HCT116 (cell line): ENCODE measurements at places on chromosomes 5 and 9. TPM values are rescaled to one million over a fixed set of nuclear protein-coding genes. Genes with fewer than 3 reads are reported as not detected.

- H3K4me1 ChIP-seq = no peaks in the 10 kb centered on the region
- DNase-seq = no peak
- H3K27me3 ChIP-seq = no peaks in the 10 kb centered on the region
- no peak overlapping the region for H3K4me3 ChIP-seq
Observed at GRCh38 chr5:37807015-37807414, 32.8 kb downstream of the GDNF start.

DNA sequence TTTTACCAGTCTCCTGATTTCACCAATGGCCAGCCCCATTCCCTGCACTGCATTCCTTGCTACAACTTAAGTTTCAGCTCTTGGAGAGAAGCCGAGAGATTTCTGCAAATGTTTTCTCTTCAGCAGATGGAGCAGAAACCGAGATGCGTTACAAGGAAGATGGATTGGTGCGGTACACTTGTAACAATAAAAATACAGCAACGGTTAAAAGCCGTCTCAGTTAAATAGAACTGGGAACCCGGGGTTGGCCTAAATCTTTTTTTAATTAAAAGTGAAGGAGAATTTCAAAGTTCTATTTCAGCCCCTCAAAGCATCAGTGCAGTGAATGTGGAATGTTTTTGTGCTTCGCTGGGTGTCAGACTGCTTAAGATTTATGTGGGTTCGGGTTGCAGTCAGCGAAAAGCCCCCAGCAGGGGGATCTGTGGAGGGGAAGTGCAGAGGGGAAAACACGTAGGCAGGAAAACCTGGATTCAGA lies 19.8 kb downstream of the BRINP1 start:
- no peaks in the 10 kb centered on the region for H3K27me3 ChIP-seq
- no peak overlapping the region for H3K27ac ChIP-seq
- H3K4me3 ChIP-seq = no peak overlapping the region
- no peaks in the 10 kb centered on the region for H3K4me1 ChIP-seq

GRCh38 chr5:26872337-26872736 lies 166.0 kb downstream of the CDH9 start:
- no peak overlapping the region for H3K4me3 ChIP-seq
- no peaks in the 10 kb centered on the region for H3K4me1 ChIP-seq
- H3K27ac ChIP-seq = no peak overlapping the region
- no peak for DNase-seq
- H3K27me3 ChIP-seq = no peaks in the 10 kb centered on the region
- H3K36me3 ChIP-seq = no peaks in the 10 kb centered on the region

GRCh38 chr5:28415791-28416443 lies 1377.5 kb upstream of the CDH9 start:
- H3K36me3 ChIP-seq = no peaks in the 10 kb centered on the region
- no peak overlapping the region for H3K27ac ChIP-seq
- H3K4me3 ChIP-seq = no peak overlapping the region
- H3K27me3 ChIP-seq = no peaks in the 10 kb centered on the region
- DNase-seq = no peak

DNA sequence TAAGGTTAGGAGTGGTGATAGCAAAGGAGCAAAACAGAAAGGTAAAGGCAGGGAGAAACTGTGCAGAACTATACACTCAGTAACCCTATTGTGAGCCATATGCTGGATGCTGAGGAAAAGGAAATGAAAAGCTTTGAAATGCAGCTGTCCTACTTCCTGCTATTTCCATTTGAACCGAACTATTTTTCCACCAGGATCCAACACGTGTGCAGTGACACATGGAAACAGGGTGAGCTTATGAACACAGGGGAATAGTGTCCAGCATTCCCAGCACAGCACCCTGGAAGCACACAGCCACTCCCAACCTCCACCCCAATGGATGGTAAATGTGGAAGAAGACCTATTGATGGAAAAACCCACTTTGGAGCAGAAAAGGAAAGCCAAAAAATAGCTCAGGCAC lies 69.0 kb upstream of the SLC12A2 start:
- H3K4me3 ChIP-seq = no peak overlapping the region
- no peaks in the 10 kb centered on the region for H3K36me3 ChIP-seq
- no peak for DNase-seq
- H3K4me1 ChIP-seq = peaks cover 7% of the 10 kb centered on the region; the same call in 1 of the 2 replicates
- H3K27me3 ChIP-seq = no peaks in the 10 kb centered on the region

- H3K36me3 ChIP-seq = peaks cover 11% of the 10 kb centered on the region
- H3K27ac ChIP-seq = no peak overlapping the region
- H3K27me3 ChIP-seq = no peaks in the 10 kb centered on the region
- H3K4me3 ChIP-seq = no peak overlapping the region
- peaks cover 35% of the 10 kb centered on the region for H3K4me1 ChIP-seq
Observed at GRCh38 chr5:178201221-178201926, 3.0 kb upstream of the HNRNPAB start.

DNA sequence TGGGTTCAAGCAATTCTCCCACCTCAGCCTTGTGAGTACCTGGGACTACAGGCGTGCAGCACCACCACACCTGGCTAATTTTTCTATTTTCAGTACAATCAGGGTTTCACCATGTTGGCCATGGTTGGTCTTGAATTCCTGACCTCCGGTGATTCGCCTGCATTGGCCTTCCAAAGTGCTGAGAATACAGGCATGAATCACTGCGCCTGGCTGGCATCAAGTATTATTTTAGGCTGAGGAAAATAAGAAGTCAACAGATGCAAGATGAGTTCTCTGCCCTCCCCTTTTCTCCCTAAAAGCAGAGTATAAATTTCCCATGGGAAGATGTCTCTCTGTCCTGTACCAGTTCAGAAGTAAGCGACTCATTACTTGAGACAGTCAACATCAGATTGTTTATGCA lies 71.5 kb downstream of the ELAVL2 start:
- no peak overlapping the region for H3K27ac ChIP-seq
- no peaks in the 10 kb centered on the region for H3K36me3 ChIP-seq
- no peak overlapping the region for H3K4me3 ChIP-seq
- no peak for DNase-seq
- H3K27me3 ChIP-seq = no peaks in the 10 kb centered on the region

GRCh38 chr9:2198956-2199635 lies 183.9 kb downstream of the SMARCA2 start:
- H3K36me3 ChIP-seq = no peaks in the 10 kb centered on the region
- H3K27ac ChIP-seq = no peak overlapping the region
- no peak overlapping the region for H3K4me3 ChIP-seq
- H3K4me1 ChIP-seq = no peaks in the 10 kb centered on the region

Gene PRRX2
- 25.5 TPM for total RNA-seq

Gene PKD2L2
- total RNA-seq = not detected

Gene SELENOP
- total RNA-seq = 11.4 TPM
